Cardiac septum (tissue), 1 donor: ENCODE measurements at places on chromosomes 4 and X. TPM values are rescaled to one million over a fixed set of nuclear protein-coding genes. Genes with fewer than 3 reads are reported as not detected.

- no peak for DNase-seq
Observed at GRCh38 chrX:70998411-70999027, 67.6 kb upstream of the SLC7A3 start.

DNA sequence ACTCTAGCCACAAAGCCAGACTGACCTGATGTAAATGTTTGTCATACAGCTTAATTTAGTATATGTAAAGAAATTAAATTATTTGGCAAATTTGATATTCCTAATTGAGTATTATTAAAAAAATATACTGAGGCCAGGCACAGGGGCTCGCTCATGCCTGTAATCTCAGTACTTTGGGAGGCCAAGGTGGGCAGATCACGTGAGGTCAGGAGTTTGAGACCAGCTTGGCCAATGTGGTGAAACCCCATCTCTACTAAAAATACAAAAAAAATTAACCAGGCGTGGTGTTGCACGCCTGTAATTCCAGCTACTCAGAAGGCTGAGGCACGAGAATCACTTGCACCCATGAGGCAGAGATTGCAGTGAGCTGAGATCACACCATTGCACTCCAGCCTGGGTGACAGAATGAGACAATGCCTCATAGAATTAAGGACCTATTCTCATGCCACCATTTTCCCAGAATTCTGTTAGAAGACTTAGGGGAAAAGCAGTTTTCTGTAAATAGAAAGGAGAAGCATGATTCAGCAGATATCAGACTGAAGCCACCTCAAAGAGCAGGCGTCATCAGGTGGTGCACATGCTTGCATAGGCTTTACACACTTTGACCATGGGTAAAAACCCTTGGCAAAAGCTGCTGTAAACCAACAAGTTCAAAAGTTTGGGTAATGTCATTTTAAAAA is 6.1 kb downstream of the UBQLN2 start:
- no peak for DNase-seq

DNA sequence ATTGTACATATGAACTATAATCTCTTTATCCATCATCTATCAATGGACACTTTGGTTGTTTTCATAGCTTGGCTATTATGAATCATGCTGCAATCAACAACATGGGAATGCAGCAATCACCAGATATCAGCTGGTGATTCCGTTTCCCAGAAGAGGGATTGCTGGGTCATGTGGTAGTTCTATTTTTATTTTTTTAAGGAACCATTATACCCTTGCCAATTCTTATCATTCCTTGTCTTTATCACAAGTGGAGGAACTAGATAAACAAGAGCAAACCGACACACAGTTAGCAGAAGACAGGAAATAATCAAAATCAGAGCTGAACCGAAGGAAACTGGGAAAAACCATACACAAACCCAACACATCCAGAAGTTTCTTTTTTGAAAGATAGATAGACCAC is 14.5 kb upstream of the LNX1 start:
- DNase-seq = no peak

GRCh38 chrX:20531667-20532066 is 265.0 kb upstream of the RPS6KA3 start:
- no peak for DNase-seq

GRCh38 chrX:122220644-122221373 is 963.3 kb upstream of the GRIA3 start:
- no peak for DNase-seq

DNA sequence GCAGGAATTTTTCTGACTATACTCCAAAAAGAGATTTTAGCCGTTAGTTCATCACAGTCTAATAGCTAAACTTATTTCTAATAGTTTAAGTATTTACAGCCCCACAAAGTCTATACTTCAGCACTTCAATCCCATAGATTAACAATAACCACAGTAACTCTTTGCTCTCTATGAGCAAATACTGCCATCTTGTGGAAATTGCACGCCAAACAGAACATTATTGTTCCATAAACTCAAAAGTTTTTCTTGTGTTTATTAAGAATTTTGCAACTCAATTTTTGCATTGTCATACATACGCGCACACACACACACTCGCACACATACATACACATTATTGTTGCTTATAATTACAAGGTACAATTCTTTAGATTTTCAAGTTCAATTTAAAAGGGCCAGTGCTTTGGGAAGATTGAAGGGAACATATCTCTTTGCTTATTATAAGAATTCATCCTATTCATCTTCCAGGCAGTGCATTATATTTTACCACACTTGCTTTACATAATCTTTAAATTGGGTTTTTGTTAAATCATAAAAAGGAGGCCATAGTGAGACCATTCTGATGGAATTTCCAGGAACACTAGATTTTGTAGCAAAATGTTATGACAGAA is 63.8 kb upstream of the ATOH1 start:
- DNase-seq = no peak

DNA sequence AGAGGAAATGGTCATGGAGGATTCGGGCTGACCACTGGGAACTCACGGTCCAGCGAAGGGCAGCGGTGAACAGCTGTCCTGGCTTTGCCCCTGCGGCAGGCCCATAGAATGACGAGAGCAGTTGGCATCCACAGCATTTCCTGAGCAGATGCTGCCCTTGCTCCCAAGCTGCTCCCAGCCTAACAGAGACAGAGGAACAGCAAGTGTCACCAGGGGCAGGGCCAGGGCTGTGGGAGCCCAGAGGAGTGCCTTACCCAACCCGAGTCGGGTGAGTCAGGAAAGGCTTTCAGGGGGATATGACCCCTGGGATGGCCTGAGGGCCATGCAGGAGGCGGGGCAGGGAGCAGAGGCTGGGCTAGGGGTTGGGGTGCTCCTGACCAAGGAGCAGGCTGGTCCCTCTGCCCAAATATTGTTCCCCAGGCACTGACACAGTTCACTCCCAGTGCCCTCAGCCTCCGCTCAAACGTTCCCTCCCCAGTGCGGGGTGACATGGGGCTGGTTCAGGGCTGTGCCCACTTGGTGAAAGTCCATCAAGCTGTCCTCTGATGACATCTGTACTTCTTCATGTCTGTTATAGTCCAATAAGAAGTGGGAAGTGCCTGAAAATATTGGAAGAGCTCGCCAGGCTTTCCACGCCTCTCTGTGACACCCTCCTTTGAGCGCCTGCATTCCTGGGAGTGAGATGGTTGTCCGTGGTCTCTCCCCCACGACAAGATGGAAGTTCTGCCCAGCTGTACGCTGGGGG is 64.7 kb upstream of the GPR78 start:
- DNase-seq = no peak

- DNase-seq = no peak
Observed at GRCh38 chr4:3337811-3338210, 45.0 kb downstream of the RGS12 start.

DNA sequence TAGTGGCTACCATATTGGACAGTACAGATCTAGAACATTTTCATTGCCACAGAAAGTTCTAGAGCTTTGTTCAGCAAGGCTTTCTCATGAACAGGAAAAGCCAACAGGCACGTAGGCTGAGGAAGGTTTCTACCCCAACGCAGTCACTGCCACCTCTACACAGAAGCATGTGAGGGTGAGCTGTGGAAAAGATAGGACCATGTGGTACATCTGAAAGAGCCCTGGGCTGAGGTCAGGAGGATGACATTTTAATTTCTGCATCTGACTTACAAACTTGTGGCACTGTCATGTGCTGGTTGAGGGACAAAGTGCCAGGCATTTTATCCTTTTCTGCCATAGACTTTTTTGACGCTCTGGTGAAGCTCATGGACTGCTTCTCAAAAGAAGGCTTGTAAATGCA is 454.2 kb downstream of the BCOR start:
- DNase-seq = no peak

DNA sequence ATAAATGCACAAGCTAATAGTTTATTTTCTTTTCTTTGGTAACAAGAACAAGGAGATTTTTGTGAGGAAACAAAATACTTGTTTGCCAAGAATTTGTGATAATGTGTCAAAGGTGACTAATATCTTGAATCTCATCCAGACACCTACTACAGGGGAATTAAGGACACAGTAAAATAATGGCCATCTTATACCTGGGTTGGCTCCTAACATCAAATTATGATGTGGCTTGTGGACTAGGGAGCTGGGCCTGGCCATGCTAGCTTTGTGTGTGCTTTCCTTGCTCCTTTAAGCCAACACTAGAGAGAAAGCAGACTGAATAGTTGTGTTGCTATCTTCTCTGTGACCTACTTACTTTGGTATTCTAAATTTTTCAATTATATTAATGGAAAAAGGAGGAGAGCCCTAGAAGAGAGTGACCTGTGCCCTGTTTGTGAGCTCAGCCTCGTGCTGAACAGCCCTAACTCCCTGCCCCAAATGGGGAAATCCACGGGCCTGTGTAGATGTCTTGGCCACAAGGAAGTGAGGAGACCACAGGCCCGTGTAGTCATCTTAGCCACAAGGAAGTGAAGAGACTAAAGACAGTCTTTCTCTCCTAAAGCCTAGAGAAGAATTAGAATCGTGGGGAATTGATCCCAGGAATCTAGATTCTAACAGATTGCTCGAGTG is 23.3 kb downstream of the ARHGAP24 start:
- DNase-seq = peak; percentile 82

DNA sequence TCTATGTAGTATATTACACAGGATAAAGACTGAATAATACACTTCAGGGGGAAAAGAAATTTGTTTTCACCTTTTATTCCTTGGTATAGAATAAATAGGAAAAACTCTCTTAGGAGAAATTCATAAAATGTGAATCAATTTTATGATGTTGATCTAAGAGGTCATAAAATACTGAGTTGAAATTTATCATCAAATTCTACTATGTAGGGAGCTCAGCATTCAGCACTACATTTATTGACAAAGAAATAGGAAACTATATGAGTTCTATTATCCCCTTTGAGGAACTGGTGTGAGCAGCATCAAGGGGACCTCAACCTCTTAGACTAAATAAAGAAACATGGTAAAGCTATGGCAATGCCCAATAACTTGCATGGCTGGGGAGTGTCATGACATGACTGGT is 348.2 kb upstream of the SMIM31 start:
- no peak for DNase-seq

DNA sequence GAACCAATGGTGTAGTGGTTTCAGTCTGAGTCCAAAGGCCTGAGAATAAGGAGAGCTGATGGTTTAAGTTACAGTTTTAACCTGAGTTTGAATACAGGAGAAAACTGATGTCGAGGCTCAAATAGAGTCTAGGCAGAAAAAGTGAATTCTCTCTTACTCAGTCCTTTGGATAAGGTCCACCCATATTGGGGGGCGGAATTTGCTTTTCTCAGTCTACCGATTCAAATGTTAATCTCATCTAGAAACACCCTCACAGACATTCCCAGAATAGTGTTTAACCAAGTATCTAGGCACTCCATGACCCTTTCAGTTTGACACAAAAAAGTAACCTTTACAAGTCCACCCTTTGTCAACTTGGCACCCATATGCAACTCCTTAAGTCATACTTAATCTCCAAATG is 216.0 kb downstream of the GRID2 start:
- DNase-seq = no peak

- peak; percentile 70 for DNase-seq
Observed at GRCh38 chrX:1507511-1508463, 29.2 kb downstream of the P2RY8 start.

Gene LINC00632
- total RNA-seq = 191 TPM

Gene TBC1D14
- total RNA-seq = 30.8 TPM

Gene TKTL2
- not detected for total RNA-seq

Gene ARMCX4
- 7.4 TPM for total RNA-seq

Gene RWDD4
- 17.5 TPM for total RNA-seq

Gene GYPA
- 0.48 TPM for total RNA-seq

Gene XPNPEP2
- 0.22 TPM for total RNA-seq

Gene ANKRD37
- 10.2 TPM for total RNA-seq
